NCI-H187 treated with DMSO at 0.1 percent for 48 hours (cell line): ENCODE measurements at places on chromosomes 7 and 10.

- no peak for DNase-seq
Measured at GRCh38 chr7:41693150-41693997, 9.5 kb downstream of the INHBA start.

DNA sequence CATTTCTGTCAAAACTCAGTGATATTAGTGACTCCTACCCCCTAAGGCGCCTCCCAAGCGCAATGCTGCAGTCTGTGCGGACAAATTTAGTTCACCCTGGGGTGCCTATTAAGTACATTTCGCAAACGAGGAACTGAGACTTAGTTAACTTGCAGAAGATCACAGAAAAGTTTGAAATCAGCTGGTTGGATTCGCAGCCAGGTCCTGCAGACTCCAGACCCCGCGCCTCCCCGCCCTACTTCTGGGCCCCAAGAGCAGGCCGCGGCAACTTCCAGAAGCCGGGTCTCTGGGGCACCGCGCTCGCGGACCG lies 588 bp downstream of the CYREN start:
- DNase-seq, result no peak

- DNase-seq, result no peak
Measured at GRCh38 chr7:114806590-114807162, 115.2 kb upstream of the MDFIC start.

DNA sequence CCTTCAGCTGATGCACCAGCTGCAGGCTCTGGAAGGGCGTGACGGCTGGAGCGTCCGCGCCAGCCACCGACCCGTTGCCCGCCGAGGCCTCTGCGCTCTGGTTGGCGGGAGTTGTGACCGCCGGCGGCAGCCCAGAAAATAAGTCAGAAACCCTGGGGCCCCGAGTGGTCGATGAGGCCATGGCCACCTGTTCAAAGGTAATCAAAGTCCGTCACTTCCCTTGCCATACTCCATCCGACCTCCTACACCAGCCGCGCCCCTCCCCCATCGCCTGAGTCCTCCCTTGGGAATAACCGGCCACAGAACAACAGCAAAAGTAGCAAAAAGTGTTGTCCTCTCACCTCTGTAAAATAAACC lies 406 bp downstream of the PRLHR start:
- DNase-seq, result no peak

GRCh38 chr7:98362517-98362916 lies 38.4 kb downstream of the BAIAP2L1 start:
- DNase-seq, result no peak

DNA sequence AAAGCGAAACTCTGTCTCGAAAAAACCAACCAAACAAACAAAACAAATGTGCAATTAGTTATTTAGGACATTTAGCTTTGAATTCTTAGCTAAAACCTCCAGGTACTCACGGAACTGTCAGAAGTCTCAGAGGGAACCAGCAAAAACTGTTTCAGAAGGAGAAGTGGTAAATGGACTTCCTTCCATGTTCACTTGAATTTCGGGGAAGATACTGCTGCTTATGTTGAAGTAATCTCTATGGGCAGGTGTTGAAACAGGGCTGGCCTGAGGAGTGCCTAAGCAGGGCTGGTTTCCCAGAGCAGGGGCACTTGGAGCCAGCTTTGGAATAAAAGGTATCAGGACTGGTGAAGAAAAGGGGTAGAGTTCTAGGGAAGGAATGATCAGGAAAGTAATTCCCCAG lies 2.4 kb upstream of the EXOC6 start:
- DNase-seq, result no peak

DNA sequence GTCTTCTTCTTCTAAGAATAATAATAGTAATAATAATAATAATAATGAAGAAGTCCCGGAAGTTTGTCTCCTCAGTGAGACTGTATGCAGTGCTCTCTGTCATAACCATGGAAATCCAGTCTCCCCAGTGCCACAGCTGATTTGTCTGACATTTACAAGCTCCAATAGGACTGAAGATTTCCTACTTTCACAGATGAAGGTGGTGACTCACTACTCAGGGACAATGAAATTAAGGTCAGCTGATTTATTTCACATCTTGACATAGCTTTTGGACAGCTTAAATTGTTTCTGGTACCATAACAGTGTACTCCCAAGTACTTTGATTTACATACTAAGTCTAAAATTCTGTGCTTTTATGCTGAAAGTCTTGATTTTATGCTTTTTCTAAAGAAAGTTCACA lies 6.9 kb downstream of the CELF2 start:
- DNase-seq, result no peak

DNA sequence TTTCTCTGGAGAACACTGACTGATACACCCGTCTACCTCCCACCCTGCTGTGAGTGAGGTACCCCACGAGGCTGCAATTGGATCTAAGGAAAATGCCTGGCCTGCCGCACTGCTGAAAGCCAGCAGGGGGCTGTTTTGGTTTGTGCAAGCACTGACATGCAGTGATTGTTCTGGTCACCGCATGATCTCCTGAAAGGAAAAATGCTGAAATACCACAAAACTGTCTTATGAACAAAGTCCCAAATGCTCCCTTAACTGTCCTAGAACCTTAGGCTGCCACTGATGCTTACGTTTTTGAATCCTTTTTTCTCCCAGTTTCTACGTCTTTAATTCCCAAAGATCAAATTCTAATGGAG lies 132.7 kb downstream of the JCAD start:
- no peak for DNase-seq

DNA sequence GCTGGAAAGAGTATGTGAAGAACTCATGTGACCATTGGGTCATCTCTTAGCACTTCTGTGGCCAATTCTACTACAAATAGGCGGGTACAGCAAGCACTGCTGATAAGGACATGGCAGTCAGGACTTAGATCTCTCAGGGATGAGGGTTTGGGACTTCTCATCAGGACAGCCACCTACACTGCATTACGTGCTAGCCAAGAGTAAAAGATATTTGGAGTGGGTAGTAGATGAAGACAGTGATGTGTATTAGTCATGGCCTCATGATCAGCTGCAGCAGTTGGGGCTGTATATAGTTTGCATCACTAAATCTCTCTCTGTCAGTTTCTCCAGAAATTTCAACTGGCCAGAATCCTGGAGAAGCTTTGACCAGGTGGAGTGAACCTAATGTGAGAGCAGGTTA lies 9.2 kb downstream of the TAS2R60 start:
- DNase-seq, result no peak

DNA sequence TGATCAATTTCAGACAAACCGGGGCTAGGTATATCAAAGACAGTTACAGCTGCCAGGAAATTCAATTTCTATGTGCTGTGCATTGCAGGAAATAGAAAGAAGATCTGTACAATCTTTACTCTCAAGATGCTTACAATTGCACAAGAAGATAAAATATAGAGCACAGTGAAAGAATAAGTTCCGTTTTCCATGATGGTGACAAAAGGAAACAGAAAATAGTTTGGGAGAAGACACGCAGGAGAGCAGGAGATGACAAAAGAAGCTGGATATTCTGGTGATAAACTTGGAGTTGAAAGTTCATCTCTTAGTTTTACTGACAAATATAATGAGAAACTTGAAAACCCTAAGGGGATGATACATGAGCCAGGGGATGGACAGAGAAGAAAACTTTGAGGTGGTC lies 646.0 kb downstream of the PARD3 start:
- DNase-seq, result no peak

- no peak for DNase-seq
Measured at GRCh38 chr7:1103009-1103788, 15.3 kb downstream of the GPER1 start.

- DNase-seq, result no peak
Measured at GRCh38 chr7:144653449-144653848, 182.4 kb downstream of the TPK1 start.

GRCh38 chr7:70833726-70834125 lies 298.2 kb upstream of the GALNT17 start:
- DNase-seq, result no peak
